ENCODE measurements at places on chromosomes 1 and 21.
A peak's percentile ranks its signal among the peaks of the same experiment; 100 is the strongest.

GRCh38 chr1:160779626-160780397 lies 16.2 kb upstream of the LY9 start:
- no peak for DNase-seq

GRCh38 chr21:43712268-43712942 lies 6.5 kb upstream of the PDXK start:
- no peak for DNase-seq

DNA sequence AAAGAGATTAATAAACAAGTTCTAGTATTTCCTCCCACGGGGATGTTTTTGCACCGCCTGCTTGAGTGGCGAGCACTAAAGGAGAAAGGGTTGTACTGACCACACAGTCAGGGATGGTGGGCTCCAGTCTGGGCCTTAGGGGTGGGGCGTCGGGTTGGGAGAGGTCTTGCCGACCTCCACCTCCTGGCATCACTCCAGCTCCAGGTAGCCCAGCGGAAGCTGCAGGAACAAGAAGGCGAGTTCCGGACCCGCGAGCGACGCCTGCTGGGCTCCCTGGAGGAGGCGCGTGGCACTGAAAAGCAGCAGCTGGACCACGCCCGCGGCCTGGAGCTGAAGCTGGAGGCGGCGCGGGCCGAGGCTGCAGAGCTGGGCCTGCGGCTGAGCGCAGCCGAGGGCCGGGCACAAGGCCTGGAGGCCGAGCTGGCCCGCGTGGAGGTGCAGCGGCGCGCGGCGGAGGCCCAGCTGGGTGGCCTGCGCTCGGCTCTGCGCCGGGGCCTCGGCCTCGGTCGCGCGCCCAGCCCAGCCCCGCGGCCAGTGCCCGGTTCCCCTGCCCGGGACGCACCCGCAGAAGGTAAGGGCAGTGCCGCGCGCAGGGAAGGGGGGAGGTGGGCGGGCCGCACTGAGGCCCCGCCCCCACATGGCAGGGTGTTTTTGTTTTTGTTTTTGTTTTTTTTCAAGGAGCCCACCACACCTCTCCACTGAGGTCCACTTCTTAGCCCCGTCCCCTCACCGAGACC lies 19.7 kb downstream of the MFAP2 start:
- peak; percentile 62 for DNase-seq

GRCh38 chr1:203158960-203159665 lies 16.5 kb downstream of the MYBPH start:
- DNase-seq = peak; percentile 92

GRCh38 chr21:42818328-42818749 lies 61.0 kb downstream of the WDR4 start:
- no peak for DNase-seq

- no peak for DNase-seq
Observed at GRCh38 chr21:28604946-28605537, 387.6 kb downstream of the LTN1 start.

GRCh38 chr1:47487850-47488450 lies 50.1 kb downstream of the FOXD2 start:
- no peak for DNase-seq

DNA sequence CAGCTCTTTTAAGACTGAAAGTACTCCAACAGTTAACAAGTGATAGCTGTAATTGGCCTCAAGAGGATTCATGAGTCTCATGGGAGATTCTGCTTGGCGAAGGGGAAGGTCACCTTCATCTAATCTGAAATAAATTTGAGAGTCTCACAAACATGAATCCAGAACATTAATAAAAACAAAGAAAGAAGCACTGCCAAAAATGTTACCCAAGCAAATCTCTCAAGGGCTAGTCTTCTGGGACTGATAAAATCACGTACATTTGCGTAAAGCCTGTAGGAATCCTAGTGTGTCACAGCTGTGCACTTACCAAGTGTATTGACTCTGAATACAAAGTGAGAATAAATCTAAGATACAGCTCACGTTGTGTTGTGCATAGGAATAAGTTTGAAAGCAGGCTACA lies 21.2 kb upstream of the NUF2 start:
- DNase-seq = peak; percentile 31

DNA sequence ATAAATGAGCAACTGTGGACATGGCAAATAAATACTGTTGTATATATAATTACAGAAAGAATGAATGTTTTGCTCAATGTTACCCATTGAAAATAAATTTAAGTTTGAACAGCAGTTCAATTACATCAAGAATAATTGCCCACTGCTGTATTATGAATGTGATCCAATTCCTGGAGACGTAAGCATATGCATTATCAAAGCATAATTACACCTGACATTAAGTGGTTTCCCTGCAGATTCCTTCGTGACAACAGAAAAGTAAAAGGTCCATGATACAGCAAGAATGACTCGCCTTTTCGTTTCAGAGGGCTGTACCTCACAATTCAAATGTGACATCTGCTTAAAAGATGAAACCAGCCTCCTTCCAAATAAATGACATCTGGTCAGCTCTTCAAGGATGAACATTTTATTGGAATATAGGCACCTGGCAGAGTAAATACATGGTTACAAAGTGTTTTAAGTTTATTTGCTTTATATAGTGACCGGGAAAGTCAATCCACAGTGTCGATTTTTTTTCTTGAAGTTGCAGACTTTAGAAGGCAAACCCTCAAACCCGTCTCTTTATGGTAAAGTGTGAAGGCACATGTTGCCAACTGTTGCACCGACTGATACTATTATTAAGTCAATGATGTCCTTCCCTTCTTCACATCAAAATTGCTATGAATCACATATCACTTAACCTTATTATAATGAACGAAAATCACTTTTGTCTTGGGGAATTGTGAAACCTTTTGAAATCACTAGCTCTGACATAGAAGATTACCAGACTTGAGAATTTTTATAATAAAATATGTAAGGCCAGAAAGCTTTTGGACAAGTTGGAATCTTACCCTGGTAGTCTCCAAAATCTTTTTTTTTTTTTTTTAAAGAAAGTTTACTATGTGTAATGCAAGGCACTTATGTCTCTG lies 36.2 kb upstream of the EDEM3 start:
- DNase-seq = peak; percentile 28

- no peak for DNase-seq
Observed at GRCh38 chr1:2045468-2046173, 4.6 kb upstream of the PRKCZ start.

DNA sequence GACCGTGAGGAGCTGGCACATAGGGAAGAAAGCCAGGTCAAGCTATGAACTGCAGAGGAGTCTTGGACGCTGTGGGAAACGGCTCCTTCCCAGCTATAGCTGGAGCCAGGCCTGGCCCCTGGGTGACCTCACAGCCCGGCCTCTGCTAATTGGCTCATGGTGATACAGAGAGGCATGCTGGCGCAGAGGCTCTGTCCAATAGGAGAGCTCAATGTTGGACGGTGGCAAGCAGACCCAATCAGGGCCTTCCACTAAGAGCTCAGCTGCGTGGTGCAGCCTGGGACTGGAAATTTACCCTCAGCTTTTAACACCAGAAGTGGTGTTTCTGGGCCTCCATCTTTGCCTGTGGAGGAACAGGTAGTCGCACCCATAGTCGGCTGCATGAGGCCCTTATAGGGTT lies 64.4 kb upstream of the GRHL3 start:
- no peak for DNase-seq

GRCh38 chr1:203291201-203292096 lies 13.9 kb upstream of the BTG2 start:
- DNase-seq = no peak
